ENCODE measurements at places on chromosomes 11 and 22.

DNA sequence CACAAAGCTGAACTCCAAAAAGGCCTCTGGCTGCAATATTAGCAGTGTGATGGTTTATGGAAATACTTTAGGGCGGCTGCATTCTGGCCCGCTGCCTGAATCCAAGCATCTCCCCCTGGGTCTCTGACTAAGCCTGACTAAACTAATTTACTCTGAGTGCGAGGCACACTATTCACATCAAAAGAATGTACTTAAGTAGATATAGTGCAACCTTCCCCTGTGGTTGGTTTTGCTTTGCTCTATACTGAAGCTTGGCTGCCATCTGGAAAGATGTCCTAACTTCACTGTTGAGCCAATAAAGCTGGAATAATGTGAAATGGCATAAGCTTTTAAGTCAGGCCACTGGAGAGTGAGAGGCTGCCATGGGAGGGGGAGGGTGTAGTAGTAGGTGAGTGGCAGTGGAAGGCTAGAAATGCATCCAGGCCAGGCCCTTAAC is 321.6 kb downstream of the AASDHPPT start:
- DNase-seq = no peak

DNA sequence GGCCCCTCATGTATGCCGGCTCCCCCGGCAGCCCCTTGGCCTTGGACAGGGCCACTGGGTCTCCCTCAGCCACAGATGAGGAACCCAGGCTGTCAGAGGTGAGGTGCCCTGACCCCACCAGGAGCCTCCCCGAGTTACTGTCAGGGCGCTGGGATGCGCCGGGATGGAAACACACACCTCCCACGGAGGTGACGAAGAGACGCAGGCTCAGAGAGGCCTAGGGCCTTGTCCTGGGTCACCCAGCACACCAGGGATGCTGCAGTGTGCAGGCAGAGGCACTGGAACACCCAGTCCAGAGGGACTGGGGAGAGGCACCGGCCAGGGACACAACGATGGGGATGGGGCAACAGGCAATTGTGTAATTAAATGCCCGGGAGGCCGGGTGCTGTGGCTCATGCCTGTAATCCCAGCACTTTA is 81.2 kb upstream of the PRR5 start:
- no peak for DNase-seq

DNA sequence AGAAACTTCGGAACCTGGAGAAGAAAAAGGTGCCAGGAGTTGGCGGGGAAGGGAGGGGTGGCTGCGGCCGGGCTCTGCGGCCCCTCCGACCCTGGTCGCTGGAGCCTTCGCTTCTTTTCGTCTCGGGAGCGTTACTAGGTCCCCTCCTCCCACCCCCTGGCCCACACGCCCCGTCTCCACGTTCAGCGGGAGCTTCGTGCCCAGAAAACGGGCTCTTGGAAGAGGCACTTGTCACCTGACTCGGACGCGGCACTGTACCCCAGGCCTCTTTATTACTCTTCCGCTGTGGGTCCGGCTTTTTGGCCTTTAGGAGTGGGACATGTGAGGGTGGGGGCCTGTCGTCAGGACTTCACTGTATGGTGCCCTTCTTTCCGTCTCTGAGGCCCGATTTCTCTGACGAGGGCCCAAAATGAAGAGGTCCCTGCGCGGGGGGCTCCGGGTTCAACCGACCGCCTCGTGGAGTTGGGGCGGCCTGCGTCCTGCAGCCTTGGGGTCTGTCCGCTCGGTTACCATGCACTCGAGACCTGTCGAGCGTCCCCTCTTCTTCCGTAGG is 1.2 kb downstream of the CAPRIN1 start:
- DNase-seq = no peak

GRCh38 chr11:27234043-27234668 is 128.9 kb downstream of the CCDC34 start:
- no peak for DNase-seq

DNA sequence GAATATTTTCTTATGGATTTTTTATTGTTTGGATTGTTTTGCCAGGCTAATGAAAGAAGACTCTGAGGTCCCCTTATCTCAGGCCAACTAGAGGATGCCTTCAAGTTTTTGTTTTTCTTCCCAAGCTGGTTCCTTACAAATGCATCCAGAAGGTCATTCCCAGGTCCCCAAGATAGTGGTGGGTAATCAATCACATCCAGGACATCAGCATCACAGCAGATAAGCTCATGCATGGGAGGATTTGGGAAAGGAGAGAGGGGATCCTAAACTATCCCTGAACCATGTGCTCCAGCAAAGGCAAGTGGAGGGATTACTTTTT is 20.7 kb downstream of the FZD4 start:
- no peak for DNase-seq

- no peak for DNase-seq
Observed at GRCh38 chr11:47171061-47171838, 5.4 kb downstream of the ARFGAP2 start.

DNA sequence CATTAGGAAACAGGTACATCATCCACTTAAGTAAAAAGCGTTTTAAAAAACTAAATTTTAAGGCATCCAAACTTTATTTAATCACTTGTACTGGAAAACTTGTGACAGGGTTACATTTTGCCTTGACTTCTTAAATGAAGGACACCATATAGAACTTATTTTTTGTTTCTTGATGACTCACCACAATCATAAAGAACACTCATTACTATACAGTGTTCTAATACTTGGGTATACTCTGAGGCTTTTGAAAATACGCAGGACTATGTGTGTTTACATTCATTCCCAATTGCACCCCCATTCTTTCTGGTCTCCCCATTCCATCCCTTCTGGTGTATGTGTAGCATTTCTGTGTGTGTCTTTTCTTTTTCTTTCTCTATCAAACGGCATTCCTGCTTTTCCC is 69.9 kb downstream of the ZBTB44 start:
- no peak for DNase-seq

DNA sequence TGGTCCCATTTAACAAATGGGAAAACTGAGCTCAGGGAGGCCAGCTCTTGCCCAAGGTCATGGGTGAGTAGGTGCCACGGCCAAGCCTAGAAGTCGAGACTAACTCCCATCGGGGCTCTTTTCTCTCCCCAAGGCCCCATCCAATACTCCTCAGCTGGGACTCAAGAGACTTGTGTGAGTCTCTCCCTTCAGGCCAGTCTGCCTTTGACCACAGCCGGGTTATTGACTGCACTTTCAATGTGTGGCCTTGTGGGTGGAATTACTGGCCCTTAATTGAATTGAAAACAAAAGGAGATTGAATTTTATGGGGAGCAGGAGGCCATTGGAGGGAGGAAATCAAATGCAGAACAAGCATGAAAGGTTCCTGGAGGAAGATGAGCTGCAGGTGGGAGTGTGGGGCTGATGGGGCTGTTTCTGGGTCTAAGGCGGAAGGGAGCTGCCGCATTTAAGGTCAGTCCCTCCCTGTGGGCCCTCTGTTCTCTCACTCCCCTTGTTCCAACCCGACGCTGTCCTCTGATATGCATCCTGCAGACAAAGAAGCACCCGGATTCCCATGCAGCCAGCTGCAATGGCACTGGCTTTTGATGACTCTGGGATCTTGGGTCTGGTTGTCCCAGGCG is 552.8 kb downstream of the MIAT start:
- DNase-seq = no peak

- DNase-seq = no peak
Observed at GRCh38 chr11:94938095-94939055, 35.0 kb downstream of the CWC15 start.

GRCh38 chr22:31943206-31943977 is 943 bp upstream of the YWHAH start:
- DNase-seq = no peak

Data from NCI-H2081 treated with DMSO at 0.1 percent for 48 hours (cell line).